Hematopoietic multipotent progenitor cell treated with erythropoietin and hydrocortisone succinate and interleukin-3 and kit ligand, for 4 days (in vitro differentiated cells): ENCODE measurements at places on chromosomes 12 and 14.
A peak's percentile ranks its signal among the peaks of the same experiment; 100 is the strongest.

- DNase-seq = peak; percentile 40
These were observed 156.5 kb downstream of the PRKCH start for GRCh38 chr14:61477712-61478462.

DNA sequence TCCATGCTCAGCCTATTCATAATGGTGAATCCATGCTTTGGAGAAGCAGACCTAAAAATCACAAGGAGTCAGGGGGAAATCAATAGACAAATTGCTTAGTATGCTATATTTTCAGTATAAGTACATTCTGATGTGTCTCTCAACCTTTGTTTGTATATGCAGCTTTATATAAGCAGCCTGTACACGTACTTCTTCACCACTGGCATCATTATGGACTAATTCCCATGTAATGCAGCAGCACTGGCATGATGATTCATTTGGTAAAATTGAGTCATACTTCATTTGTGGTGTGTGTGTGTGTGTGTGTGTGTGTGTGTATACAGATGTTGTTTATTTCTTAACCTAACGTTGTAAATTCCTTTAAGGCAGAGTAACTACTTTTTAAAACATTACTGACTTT is 10.9 kb downstream of the DCP1B start:
- DNase-seq = no peak

DNA sequence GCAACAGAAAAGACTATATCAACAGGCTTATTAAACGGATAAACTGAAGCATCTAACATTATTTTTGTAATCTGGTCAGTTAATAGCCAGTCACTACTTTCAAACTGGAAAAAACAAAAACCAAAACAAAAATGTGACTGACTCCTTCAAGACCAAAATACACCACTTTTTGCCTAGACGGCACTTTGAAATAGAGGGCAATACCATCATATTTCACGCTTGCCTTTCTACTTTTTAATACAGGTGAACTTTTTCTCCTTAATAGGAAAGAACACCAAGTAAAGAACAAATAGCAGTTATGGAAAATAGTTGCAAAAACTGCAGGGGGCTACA is 550 bp upstream of the NUP107 start:
- DNase-seq = no peak

DNA sequence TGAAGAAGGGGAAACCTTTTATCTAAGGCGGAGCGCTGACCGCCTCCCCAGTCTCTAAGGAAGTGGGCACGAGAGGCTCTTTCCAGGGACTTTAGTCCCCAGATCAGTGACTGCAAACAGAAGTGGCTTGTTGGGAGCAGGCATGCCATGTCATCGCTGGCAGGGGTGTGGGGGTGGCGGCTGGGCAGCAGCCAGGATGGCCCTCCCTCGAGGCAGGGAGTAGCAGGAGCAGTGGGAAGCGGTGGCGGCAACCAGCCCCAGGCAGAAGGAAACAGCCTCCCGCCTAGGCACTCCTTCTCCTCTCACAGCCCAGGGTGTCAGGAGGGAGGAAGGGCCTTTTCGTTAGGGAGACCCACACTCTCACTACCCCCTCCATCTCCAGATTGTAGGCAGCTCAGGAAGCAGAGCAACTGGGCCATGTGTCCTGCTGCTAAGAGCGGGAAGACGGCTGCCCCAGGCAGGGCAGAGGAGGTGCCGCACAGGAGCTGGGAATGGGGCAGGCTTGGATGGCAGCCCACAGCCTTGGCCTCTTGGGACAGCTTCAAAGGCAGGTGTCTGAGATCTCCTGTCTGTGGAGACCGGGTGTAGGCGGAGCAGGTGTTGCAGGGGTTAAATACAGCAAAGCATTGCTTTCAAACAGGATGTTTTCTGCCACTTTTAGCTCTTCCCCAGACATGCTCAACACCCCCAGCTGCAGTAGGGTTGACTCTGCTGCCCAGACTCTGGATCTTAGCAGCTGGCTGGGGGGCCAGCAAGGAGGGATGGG is 21.8 kb downstream of the VDR start:
- DNase-seq = peak; percentile 63
